Urinary bladder (tissue), 4 donors: ENCODE measurements at places on chromosomes 6 and 20. TPM values are rescaled to one million over a fixed set of nuclear protein-coding genes. Genes with fewer than 3 reads are reported as not detected.

- DNase-seq: no peak
Measured at GRCh38 chr6:33028220-33028849, 18.9 kb upstream of the HLA-DOA start.

DNA sequence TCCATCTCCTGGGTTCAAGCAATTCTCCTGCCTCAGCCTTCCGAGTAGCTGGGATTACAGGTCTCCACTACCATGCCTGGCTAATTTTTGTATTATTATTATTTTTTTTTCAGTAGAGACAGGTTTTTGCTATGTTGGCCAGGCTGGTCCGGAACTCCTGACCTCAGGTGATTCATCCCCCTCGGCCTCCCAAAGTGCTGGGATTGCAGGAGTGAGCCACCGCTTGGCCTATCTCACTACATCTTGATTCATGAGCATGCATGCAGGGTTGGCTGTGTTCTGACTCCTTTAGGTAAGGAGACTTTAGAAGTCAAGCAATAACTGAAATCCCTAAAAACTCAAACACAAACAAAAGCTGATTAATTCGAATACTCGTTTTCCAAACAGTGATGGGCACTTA, 80.9 kb downstream of the GJA1 start:
- no peak for DNase-seq

GRCh38 chr6:128206610-128207426, 306.0 kb upstream of the THEMIS start:
- DNase-seq: no peak

DNA sequence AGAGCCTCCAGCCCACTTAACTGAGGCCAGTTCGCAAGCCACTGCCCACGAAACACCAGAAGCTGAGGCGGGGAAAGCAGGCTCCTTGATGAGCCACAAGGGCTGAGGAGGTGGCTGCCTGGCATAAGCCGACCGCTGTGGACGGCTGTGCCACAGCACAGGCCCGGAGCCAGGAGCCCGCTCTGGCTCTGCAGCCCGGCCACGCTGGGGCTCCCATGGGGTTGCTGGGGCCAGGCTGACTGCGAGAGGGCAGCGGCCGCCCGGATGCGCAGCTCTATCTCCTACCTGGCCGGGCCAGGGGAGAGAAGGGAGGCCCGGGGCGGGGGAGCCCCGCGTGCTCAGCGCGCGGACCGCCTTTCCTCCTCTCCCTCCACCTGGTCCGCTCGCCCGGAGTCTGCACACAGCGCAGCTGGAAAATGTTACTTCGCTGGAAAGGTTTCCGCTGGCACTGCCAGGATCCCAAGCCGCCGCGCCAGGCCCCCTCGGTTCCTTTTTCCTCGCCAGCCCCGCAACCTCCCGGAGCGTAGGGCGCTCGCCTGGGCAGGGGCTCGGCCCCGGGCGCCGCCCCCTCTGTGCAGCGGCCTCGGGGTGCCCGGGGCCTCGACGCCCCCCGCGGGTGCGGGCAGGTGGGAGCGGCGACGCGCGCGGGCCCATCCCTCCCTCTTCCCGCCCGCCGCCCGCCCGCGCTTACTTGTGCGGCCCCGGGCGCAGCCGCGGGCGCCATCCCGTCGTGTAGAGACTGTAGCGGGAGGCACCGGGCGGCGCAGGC, 657 bp downstream of the EMILIN3 start:
- DNase-seq: no peak

- DNase-seq: no peak
Measured at GRCh38 chr6:14656649-14657048, 539.1 kb downstream of the CD83 start.

GRCh38 chr6:159035891-159036290, 8.9 kb downstream of the TAGAP start:
- DNase-seq: no peak

GRCh38 chr20:46939031-46939965, 44.7 kb downstream of the EYA2 start:
- DNase-seq: no peak

DNA sequence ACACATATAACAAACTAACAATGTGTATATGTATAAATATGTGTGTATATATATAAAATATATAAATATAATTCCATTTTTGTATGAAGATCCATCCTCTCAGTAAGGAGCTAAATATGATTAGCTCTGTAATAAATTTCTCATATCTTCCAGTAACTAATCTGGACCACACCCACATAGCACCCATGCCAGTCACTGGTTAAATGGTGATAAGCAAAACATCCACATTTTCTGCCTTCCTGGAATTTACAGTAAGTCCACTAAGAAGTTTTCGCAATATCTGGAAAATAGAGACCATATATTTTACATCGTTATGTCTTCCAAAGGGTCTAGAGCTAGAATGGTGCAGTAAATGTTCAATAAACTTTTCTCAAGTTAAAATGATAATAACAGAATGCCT, 151.5 kb upstream of the STMND1 start:
- DNase-seq: no peak

- no peak for DNase-seq
Measured at GRCh38 chr6:24391756-24392405, 10.9 kb upstream of the MRS2 start.

- DNase-seq: no peak
Measured at GRCh38 chr6:49257549-49257948, 205.5 kb downstream of the MMUT start.

The SRMS gene
- polyA plus RNA-seq: not detected

GRCh38 chr6:79513111-79513510, 24.1 kb downstream of the LCA5 start:
- DNase-seq: no peak

DNA sequence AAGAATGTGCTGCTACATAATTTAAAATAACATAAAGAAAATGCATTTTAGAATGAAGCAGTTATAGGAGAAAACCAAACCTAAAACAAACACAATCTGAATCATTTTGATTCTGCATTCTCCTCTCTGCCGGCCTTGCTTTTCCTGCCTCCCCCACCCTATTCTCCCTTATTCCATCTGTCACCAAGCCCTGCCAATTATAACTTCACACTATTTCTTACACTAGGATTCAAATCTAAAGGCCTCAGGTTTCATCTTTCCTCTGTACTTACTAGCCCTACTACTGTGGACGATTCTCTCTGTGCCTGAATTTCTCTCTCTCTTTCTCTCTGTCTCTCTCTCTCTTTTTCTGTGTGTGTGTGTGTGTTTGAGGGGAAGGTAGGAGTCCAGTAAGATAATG, 18.7 kb upstream of the PRIM2 start:
- no peak for DNase-seq

DNA sequence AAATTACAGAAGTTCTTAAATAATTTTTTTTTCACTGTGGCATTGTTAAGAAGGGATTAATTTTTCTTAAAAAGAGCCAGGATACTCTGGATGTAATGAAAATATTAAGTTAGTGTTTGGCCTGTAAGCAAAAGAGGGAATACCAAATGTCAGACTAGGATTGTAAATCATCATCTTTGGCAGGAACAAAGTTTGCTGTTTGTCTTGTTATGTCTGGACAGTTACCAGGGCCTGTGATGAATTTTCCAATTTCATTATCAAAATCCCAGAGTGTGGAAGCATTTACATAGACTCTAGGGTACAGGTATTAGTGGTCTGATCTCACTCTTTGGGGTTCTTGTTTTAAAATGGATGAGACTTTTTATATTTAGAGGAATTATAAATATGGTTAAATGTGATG, 26.1 kb downstream of the CEP57L1 start:
- DNase-seq: no peak

The HRH3 gene
- polyA plus RNA-seq: 0.10 TPM

GRCh38 chr20:39106791-39107190, 144.6 kb downstream of the DHX35 start:
- no peak for DNase-seq

DNA sequence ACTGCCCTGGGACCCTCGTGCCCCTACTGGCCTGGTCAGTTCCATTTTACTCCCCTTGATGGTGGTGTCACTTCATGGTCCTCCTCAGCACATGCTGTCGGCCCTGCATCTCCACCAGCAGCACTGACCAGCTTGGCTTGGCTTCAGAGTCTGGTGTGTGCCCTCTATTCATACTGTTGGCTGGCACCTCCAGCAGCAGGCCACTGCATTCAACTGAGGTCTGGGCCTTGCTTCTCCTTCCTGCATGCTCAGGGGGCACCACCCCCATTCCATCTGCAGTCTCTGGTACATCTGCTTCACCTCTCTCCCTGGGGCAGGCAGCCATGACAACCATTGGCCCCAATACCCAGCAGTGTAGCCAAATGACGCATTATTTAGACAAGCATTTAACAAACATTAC, 155.9 kb downstream of the SLC24A3 start:
- no peak for DNase-seq

GRCh38 chr20:34771680-34772081, 53.8 kb downstream of the NCOA6 start:
- DNase-seq: no peak

DNA sequence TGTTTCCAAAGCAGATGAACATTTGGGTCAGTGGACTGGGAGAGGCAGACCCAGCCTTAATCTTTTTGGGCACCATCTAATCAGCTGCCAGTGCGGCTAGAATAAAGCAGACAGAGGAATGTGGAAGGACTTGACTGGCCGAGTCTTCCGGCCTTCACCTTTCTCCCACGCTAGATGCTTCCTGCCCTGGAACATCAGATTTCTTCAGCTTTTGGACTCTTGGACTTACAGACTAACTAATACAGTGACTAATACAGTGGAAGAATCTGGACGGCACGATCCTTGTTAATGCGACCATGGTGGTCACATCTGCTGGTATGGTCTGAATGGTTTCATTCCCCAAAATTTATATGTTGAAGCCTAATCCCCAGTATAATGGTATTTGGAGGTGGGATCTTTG, 122.6 kb upstream of the NXT1 start:
- no peak for DNase-seq

DNA sequence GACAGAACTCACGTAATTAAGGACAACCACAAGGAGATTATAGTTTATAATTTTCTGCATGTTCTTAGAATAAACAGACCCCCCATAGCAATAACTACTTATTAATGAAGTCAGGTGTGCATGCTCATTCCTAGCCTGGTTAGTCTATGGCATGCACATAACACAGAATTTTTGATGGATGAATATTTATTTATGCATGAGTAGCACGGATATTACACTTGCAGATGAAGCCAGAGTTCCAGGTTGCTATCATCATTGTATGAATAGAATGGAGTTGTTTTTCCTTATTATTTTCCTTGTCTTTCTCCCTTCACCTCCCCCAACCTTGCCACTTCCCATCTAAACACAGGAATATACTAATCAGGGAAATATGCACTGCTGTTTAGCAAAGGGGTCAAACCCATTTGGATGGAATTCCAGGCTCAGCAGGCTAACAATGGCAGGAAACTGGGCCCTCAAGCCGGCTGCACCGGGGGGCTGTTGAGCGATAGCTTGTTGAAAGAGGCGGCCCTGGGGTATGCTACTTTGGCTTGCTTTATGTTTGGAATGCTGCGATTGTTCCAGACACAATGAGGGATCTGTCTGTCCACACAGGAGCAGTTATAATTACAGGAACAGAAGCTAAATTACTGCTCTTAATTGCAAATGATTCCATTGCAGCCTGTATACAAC, 112.6 kb downstream of the TMEM170B start:
- no peak for DNase-seq

The PDE7B gene
- 9.3 TPM for polyA plus RNA-seq

The CASS4 gene
- 1.1 TPM for polyA plus RNA-seq

DNA sequence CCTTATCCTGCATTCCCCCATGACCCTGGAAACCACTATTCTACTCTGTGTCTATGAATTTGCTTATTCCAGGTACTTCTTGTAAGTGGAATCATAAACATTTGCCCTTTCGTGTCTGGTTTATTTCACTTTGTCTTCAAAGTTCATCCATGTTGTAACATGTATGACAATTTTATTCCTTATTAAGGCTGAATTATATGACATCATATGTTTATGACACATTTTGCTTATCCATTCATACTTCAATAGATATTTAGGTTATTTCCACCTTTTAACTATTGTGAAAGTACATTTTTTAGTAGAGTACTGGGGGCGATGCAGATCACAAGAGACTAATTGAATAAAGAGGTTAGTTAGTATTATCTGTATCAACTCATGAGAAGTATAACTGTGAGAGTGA, 591.6 kb downstream of the UTRN start:
- no peak for DNase-seq

The COX4I2 gene
- polyA plus RNA-seq: 10.1 TPM

- no peak for DNase-seq
Measured at GRCh38 chr6:36636687-36637418, 41.7 kb upstream of the CDKN1A start.

The RCAN2 gene
- polyA plus RNA-seq: 60.2 TPM

GRCh38 chr6:33236328-33236727, 28.0 kb downstream of the RING1 start:
- no peak for DNase-seq

The CTAGE9 gene
- polyA plus RNA-seq: not detected

DNA sequence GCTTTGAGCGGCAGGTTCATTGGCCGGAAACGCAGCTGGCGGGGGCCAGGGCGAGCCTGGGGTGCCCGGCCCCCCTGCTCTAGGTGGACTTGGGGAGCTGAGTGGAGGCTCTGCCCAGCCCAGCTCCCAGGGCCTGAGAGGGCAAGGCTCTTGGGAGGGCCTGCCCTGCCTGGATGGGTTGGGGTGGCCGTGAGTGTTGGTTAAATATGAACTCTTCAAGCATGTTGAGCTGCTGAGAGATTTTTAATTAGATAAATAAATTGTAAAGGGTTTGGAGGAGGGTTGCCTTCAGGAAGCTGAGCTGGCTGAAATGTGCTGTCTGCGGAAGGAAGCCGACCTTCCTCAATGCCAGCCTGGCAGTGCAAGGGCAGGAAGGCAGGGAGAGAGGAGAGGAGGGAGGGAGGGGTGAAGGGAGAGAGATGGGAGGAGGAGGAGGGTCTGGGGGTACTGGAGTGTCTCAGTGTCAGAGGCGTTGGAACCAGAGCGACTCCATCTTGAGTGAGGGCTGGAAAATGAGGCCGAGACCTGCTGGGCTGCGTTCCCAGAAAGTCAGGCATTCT, 39.4 kb upstream of the PMEPA1 start:
- DNase-seq: no peak

DNA sequence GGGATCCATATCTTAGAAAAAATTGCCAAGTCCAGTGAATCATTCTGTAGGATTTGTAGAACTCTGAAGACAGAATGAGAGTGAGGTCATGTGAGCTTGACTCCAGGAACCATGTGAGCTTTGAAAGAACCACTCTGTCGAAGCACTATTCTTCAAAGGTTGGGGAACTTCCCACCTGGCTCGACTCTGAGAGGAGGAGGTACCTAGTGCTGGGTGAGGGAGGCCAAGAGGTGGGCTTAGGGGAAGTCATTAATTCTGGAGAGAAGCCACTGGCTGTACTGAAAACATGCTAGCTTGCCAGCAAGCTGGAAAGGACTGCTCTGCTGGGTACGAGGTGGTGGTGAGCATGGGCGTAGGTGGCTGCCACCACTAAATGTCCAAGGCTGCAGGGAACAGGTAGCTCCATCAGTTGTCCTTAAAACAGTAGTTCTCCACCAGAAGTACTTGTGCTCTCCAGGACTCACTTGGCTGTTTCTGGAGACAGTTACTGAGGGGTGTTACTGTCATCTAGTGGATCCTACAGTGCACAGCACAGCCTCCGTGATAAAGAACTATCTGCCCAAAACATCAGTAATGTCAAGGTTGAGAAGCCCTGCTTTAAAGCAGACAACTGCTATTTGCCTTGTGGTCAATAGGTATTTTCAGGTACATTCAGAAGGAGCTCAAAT, 34.7 kb upstream of the SYNJ2 start:
- no peak for DNase-seq

The BMP5 gene
- 28.2 TPM for polyA plus RNA-seq

The PLCB4 gene
- 11.5 TPM for polyA plus RNA-seq
